Hematopoietic multipotent progenitor cell treated with erythropoietin and hydrocortisone succinate and interleukin-3 and kit ligand, for 6 days (in vitro differentiated cells): ENCODE measurements at places on chromosomes 12 and 14.

GRCh38 chr12:38949363-38949762, 44.0 kb upstream of the CPNE8 start:
- no peak for DNase-seq

GRCh38 chr12:22658214-22658613, 33.2 kb downstream of the ETNK1 start:
- DNase-seq = no peak

DNA sequence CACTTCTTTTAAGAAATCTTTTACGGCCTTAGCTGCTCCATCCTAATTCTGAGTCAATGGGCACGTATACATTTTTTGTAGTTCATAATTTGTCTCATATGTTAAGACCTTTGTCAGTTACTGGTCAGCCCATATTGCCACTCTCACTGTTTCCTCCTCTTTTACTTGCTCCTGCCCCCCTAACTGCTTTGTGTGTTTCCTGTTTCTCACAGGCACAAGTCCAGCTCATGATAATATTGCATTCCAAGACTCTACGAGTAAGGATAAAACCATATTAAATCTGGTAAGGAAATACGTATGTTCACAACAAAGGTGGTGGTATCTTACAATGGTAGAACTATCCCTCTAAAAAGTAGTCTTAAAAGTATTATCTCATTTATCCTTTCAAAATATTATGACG, 111.7 kb downstream of the DNAI7 start:
- DNase-seq = no peak

DNA sequence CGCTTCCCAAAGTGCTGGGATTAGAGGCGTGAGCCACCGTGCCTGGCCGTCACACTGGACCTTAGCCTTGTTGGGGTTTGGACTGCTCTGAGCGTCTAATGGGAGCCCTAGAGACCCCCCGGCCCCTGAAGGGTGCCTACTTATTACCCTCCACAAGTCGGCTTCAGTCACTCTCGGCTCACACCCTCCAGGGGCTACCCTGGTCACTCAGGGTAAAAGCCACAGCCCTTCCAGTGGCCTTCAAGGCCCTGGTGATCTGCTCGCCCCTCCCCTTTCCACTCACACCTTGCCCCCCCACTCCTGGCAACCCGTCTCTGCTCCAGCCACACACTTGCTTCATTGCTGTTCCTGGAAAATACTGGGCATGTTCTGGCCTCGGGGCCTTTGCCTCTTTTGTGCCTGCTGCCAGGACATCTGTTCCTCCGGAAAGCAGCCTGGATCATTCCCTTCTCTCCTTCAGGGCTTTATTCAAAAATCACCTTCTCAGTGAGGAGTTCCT, 3.6 kb upstream of the MORN3 start:
- no peak for DNase-seq

DNA sequence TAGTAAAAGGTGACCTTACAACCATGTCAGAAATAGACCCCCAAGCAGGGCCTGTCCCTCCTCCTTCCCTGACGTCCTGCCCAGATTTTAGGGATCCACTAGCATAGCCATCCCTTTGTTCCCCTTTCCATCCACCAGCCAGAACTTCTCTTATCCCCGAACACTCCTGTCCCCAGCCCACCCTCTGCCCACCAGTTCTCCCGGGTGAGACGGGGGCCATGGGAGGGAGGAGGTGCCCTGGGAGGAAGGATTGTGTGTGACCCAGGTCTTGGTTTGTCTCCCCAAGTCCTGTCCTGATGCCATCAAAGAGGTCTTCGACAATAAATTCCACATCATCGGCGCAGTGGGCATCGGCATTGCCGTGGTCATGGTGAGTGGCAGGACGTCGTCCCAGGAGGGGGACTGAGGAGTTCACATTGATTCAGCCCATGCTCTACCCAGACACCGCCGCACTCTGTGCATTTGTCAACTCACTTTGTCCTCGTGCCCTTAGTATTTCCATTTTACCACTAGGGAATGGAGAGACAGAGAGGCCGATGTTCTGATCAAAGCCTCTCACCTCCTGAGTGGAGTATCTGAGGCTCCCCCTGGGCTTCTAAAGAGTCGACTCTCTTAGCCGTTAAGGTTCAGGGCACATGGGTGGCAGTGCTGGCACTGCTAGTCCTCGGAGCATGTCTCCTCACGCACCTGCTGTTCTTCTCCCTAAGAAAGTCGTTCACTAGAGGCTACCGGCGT, 35.9 kb downstream of the CD9 start:
- no peak for DNase-seq

DNA sequence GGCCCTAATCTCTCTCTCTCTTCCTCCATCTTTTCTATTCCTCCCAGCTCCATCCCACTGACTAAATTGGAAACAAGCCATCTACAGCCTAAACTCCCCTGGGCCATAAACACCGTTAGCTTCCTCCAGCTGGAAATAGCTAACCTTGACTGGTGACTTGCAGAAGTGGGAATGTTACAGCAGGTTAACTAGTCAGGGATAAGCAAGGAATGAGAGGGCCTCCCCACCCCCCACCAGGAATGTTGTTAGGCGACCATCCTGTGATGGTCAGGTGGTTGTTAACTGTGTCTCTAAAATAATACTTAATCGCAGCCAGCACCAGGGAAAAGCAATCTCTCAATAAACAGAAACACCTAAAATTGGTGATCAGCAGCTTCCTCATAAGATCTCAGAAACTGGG, 40.8 kb downstream of the MIS18BP1 start:
- no peak for DNase-seq

- DNase-seq = no peak
Observed at GRCh38 chr12:54082397-54082892, 28.8 kb downstream of the HOXC4 start.

DNA sequence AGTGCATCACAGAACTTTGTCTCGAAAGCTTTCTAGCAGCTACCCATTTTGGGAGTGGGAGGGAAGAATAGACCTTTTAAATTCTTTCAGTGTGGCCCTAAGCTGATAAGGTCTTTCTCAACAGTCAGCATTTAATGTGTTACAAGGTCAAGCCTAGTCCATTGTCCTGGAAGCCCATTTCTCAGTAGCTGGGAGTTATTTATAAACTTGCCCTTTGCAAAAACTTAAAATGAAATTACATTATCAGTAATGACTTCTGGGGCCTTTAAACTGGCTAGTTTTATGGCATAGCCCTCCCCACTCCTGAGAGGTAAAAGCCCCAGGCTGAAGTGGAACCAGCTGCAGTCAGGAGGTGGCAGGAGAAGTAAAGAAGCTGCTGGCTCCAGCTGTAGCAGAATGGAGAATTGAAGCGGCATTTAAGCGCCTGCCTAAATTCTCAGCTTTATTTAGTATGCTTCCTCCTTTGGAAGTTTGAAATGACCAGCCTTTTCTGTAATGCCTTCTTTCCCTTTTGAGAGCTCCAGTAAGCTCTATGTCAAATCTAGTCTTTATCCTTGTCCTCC, 12.4 kb downstream of the COPZ1 start:
- DNase-seq = peak; percentile 63

DNA sequence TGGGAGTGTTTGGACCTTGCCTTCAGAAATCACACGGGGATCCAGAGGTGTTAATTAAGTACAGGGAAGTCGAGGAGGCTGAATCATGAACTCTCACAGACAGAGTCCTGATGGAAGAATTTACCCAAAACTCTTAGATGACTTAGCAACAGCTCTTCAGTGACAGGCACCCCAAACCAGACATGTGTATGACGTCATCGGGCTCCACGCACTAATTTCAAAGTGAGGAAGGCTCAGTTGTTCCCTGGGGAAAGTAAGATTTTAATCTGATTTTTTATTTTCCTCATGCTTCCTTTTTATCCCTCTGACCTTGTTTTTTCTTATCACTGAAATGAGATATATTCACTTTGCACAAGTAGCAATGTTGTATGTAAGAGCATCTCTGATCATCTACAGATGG, 1363.5 kb downstream of the AACS start:
- no peak for DNase-seq

- peak; percentile 2 for DNase-seq
Observed at GRCh38 chr12:79424109-79424721, 266.5 kb downstream of the PAWR start.

- DNase-seq = no peak
Observed at GRCh38 chr12:32110942-32111341, 4.3 kb downstream of the BICD1 start.

- no peak for DNase-seq
Observed at GRCh38 chr12:122942637-122943036, 23.6 kb downstream of the ABCB9 start.

- no peak for DNase-seq
Observed at GRCh38 chr12:66289485-66289884, 12.8 kb upstream of the HELB start.

DNA sequence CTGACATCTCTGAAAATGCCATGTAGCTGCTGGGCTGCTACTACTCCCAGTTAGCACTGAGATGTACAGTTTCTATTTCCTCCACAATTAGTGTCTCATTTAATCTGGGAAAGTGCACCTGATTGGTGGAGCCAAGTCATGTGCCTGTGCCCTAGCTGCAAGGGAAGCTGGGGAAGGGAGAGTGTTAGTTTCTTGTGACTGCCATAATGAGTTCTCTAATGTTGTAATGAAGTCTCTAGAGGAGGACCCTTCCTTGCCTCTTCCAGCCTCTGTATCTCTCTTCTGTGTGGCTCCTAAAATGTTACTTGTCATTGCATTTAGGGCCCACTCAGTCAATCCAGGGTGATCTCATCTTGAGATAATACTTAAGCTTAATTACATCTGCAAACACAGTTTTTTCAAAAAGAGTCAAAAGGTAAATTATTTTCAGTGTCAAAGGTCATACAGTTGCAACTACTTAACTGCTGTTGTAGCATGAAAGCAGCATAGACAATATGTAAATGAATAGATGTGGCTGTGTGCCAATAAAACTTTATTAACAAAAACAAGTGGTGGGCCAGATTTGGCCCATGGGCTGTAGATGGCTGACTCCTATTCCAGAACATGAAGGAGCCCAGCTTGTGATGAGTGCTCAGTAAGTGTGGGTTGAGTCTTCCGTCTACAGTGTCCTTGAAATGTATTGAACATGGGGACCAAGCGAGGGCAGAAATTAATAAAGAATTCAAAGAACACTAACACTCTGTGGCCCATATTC, 137.2 kb upstream of the MAP1LC3B2 start:
- DNase-seq = no peak

DNA sequence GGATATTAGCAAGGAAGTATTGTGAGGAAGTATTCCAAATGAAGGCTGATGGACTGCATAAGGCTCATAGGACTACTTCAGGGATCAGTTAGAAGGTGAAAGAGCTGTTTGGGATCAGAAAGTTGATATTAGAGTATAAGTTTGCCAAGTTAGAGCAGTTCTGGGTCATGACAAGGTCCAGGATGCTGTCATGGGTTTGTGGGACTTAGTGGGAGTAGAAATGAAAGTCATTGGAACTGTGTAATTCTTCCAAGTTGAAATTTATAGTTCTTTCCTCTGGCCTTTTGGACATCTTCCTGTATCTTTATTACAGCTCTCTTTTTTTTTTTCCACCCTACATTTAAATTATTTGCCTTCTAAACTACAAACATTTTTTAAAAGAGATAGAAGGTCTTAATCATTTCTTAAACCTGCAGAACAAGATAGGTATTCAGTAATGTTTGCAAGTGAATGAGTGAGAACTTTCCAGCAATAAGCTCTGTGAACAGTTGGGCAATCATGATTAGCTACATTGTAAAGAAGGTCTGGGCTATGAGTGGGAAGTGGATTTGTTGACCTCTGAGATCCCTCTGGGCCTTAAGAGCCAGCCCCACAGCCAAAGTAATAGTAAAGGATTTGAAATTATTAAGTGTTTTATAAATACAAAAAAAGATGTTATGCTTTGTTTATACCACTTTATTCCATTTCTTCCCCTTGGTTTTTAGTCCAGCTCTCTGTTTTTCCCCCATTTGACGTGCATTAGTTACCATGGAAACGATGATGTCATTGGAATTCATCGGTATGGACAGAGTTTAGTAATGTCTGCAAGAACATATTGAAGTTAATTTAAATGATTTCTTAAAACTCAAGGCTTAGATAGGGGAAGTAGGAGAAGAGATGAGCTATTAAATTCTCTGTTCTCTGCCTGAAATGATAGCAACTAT, 247.9 kb upstream of the ARHGAP5 start:
- no peak for DNase-seq

DNA sequence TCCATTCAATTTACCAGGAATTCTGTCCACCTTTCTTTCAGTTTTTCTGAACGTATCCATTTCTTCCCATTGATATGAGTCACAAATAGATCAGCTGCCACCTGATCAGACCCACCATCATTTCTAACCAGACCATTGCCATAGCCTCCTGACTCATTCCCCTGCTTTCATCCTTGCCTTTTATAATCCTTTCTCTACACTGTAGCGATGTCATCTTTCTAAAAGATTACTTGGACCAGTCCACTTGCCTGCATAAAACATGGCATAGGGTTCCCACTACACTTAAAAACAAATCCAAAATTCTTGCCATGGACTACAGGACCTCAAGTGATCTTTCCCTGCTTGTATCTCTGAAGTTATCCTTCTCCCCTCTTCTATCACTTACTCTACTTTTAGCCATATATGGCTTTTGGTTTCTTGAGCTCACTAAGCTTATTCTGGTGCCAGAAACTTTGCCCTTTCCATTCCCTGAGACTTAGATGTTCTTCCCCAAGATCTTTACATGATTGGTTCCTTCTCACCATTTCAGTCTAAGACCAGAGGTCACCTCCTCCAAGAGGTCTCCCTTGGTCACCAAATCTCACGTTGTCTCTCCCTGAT, 149.5 kb upstream of the KRR1 start:
- DNase-seq = no peak

DNA sequence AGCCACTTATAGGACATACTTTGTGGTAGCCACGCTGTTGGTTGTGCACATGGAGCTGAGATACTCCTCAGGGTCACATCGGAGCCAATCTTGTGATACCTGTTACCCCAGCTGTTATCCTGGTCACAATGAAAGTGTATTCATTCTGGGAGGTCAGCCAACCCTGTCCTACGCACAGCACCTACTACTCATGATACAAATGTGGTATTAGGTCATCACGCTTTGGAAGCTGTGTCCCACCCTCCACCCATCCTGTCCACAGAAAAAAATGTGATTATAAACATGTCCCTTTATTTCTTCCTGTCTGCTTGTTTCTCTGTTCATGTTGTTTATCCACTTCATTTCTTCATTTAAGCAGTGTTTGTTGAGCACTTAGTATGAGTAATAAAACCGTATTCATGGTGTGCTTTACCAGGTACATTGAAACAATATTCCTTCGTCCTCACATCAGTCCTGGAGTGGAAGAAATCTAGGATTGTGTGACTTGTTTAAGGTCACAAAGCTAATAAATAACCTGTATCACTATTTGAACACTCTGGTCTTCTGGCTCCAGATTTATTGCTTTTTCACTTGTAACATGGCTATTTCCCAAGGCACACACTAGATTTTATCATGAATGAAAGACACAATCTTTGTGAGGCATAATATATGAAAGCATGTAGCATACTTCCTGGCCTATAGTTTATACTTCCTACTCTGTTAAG, 73.1 kb downstream of the DERA start:
- no peak for DNase-seq

GRCh38 chr14:84477996-84478395, 1051.9 kb upstream of the FLRT2 start:
- DNase-seq = no peak

GRCh38 chr14:92897922-92898565, 24.9 kb upstream of the CHGA start:
- DNase-seq = no peak
